Hepatic stellate cell (primary cell): ENCODE measurements at places on chromosomes 4 and X.

GRCh38 chr4:18214411-18215055 is 193.0 kb upstream of the LCORL start:
- DNase-seq: no peak

- DNase-seq: no peak
These were observed 43.8 kb upstream of the GAB1 start for GRCh38 chr4:143292858-143293257.

DNA sequence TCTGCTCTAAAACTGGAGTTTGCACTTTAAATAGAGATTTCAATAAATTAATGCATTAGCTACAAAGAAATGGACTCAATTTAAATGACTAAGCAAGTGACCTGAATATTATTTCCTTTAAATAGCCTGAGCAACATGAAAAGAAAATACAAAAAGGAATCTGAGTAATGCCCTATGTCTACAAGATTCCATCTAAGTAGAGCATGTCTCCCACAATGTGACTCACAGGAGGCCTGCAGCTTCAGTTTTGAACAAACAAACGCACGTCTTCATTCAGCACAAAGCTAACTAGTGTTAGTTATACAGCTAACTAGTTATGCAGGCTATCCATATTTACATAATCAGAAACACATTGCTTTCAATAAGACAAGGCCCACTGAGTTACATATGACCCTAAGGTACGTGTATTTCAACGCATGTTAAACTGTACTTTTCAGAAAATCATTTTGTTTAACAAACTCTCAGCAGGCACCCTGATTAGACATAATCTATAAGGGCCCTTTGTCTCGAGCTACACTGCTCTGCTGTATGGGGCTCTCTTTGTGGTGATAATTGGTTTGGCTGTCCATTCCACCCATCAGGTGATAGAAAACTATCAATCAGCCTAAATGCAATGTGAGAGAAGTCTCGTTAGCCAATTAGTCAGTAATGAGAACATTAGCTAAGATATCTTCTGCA is 116.5 kb downstream of the MAML3 start:
- peak; percentile 63 for DNase-seq

DNA sequence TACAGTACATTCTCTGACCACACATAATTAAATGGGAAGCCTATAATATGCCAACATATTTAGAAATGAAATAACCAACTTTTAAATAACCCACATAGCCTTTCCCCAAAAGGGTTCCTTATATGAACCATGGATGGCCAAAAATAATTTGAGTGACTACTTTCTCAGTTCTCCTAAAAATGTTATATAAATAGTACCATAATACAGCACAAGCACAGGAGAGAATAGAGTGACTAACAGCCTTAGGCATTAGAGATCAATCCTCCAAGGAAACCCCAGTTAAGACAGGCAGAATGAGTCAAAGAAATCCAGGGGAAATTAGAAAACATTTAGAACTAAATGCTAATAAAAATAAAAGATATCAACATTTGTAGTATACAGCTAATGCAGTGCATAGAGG is 50.2 kb downstream of the ANKRD17 start:
- DNase-seq: peak; percentile 30

GRCh38 chr4:15714141-15714540 is 11.3 kb downstream of the BST1 start:
- DNase-seq: no peak

DNA sequence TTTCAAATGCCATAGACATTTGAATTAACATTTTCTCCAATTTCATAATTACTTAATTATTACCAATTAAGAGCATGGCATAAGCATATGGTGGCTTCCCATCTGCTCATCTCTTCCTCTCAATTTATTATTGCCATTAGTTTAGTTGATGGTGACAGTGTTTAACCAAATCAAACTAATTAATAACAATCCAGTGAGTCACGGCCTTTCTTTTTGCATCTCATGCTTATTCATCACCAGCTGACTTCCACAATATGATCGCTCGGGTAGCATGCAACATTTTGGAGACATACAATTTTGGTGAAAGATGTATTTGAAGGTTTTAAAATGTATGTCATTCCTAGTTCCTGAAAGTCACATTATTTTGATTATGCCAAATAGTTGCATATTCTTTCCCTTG is 172.8 kb upstream of the TACR3 start:
- DNase-seq: no peak

GRCh38 chr4:152684007-152684406 is 4.2 kb upstream of the TMEM154 start:
- DNase-seq: no peak

- DNase-seq: peak; percentile 89
These were observed 4.5 kb downstream of the G6PD start for GRCh38 chrX:154541896-154542722.

- no peak for DNase-seq
These were observed 193.6 kb upstream of the BANK1 start for GRCh38 chr4:101596781-101597552.

GRCh38 chr4:153622778-153623240 is 61.3 kb upstream of the TLR2 start:
- no peak for DNase-seq

GRCh38 chr4:187469627-187470026 is 525.9 kb upstream of the ZFP42 start:
- DNase-seq: peak; percentile 50

DNA sequence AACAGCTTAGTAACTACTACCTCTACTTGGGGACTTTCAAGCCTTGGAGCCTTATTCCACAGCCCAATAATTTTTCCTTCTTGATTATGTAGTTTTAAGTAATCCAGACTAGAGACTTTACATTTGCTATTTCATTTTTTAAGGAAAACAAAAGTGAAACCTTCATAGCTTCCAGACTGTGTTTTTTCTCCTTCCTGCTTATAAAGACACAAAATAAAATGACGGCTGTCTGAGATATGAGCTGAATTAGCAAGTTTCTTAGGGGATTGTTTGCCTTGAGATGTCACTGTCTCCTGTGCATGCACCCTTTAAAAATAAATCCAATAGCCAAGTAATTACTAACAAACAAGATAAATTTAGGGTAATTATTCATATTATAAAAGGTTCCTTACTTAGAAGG is 78.8 kb upstream of the PACRGL start:
- no peak for DNase-seq

DNA sequence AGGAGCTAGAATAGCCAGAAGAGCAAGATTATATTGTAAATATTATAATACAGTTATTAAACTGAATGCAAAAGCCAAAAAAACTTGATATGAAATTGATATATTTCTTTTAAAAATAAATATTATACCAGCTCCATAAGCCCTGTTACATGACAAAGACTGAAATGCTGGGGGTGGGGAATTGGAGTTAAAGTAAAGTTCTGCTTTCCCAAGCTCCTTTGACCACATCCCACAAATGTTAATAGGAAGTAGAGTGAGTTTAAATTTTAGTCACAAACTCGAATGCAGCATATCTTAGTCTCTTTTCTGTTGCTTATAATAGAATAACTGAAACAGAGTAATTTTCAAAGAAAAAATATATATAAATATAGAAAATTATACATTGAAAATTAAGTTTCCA is 46.9 kb upstream of the NFKB1 start:
- DNase-seq: no peak

- DNase-seq: no peak
These were observed 19.7 kb downstream of the ZFX start for GRCh38 chrX:24169211-24169610.

DNA sequence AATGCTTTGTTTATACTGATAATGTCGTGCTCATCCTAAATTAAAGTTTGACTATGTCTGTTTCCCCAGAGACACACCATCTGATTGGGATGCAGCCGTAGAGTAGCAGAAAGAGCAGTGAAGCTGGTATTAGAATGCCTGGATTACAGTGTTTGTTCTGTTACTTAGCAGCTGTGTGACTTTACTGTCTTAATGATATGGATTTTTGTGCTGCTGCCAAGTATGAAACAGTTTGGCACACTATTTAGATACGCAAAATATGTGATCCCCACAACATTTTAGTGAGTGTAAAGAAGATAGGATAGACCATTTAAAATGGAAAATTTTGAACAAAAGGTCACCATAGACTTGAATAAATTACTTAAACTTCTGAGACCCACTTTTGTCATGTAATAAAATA is 1.2 kb upstream of the CHIC1 start:
- peak; percentile 11 for DNase-seq

DNA sequence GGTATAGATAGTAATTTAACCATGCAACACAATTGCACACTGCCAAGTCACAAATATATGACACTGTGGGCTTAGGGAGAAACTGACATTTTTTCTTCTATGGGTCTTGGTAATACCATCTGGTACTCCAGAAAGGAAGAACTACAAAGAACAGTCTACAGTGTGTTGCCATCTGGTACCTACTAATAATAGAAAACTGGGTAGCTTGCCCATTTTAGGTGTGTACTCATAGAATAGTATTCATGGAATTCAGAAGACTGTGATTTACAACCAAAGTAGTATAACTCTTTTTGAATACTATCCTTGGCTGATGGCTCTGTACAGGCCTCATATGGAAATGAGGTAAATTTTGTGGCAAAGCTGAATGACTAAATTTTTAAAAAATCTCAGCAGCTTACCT is 132.6 kb upstream of the RPS6KA6 start:
- DNase-seq: no peak

DNA sequence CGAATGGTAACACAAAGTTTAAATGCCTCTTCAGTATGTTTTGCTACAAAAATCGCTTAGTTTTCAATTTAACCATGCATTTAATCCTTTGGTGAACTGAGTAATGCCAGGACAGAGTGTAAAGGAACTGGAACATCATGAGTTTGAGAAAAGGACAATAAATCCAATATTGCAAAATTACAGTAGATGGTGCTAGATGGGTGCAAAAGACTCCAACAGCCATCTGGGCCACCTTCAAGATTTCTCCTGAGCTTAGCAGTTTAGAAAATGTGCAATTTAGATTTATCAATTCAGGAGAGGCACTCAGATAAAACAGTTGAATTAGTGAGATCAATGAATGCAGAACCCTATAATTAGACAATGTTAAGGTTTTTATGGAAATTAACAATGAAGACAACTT is 33.2 kb upstream of the MID1IP1 start:
- peak; percentile 6 for DNase-seq

- no peak for DNase-seq
These were observed 102.7 kb upstream of the DHX15 start for GRCh38 chr4:24686866-24687692.

- DNase-seq: no peak
These were observed 58.2 kb downstream of the TBC1D9 start for GRCh38 chr4:140697709-140698560.

DNA sequence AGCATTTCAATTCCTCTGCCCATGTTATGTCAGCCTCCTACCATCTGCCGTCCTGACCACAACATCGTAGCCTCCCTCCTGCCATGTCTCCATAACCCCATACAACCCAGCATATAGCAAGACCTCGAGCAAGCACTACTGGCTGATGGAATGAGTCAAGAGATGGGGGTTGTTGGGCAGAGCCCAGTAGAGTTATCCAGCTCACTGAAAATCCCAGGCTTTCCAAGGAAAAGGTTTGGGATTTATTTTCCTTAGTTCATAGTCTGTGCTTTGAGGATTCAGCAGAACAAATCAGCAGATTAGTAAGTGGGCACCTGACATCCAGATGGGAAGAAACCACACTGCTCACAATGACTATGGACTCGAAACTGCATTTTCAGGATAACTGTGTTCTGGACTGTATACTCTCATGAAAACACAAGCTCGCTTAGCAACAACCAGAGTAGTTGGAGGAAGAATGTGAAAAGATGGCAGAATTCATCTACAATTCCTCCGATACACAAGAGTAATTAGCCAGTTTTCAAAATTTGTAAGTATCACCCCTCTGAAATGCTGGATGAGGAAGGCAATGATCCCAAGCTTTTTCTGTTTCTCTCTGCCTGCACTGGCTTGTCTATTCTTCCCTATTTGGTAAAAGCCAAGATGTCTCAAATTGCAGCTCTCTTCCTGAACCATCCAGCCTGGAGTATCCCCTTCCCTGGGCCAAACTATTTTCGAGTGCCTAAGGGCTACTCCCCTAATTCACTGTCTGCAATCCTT is 186.2 kb upstream of the TBL1X start:
- DNase-seq: no peak

GRCh38 chrX:129938081-129938480 is 32.1 kb downstream of the UTP14A start:
- DNase-seq: no peak

DNA sequence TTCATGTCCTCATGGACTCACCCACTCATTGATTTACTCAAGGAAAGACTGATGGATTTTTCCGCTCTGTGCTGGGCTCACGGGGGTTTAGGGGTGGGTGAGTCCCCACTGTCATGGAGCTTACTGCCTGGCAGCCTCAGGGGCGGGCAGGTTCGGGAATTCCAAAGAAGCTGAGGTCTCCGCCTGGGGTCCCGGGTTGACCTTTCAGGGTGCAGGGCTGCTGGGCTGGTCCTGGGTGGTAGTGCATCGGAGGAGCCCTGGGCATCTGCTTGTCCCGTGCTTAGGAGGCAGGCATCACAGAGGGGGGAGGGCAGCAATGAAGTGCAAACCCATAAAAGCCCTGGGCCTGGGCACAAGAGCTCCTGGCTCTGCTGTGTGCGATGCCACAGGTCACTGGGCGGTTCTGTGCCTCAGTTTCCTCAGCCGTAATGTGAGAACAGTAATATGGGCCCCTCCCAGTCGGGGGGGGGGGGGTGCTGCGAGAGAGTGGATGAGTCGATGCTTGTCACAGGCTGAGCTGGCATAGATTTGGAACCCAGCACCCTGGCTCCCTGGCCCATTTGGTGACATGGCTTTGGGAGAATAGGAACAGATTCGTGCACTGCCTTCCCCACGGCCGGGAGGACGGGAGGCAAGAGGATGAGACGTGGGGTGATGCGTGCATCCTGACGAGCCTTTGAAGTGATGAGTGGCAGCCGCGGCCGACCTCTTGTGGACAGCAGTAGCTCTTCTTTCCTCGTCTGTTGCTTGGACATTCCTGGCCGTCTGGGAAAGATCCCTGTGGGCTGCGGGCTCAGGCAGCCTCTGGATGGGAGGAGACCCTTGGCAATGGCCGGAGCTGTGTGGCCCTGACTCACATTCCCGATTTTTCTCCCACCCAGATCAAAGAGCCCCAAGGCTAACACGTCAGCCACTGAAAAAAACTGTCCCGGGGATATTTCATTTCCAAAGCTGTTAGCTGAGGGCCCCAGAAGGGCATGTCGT is 42.0 kb downstream of the PSAPL1 start:
- peak; percentile 35 for DNase-seq

- peak; percentile 89 for DNase-seq
These were observed 43.1 kb upstream of the FGF2 start for GRCh38 chr4:122783301-122784215.

GRCh38 chr4:146237092-146237491 is 22.8 kb downstream of the REELD1 start:
- no peak for DNase-seq
